ENCODE measurements at places on chromosomes 11 and 22.

GRCh38 chr22:33880986-33881385 lies 39.3 kb downstream of the LARGE1 start:
- no peak for DNase-seq

GRCh38 chr22:30871391-30872284 lies 96.9 kb downstream of the MORC2 start:
- no peak for DNase-seq

- DNase-seq: no peak
Observed at GRCh38 chr11:117202386-117203068, 3.4 kb downstream of the TAGLN start.

DNA sequence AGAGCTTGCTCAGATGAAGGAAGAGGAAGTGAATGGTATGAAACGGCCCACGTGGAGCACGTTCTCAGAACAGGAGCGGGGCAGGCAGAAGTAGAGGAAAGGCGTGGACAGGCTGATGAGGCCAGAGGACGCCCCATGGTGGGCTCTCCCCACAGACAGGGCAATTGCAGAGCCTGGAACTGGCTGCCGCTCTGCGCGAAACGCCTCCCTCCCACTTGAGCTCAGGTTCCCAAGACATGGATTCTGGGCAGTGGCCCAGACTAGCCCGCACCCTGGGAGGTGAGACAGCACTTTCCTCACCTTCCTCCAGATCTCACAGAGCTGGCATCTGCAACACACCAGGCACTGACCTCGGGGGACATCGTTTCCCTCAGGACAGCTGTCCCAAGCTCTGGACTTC lies 117.6 kb downstream of the PHF21B start:
- no peak for DNase-seq

DNA sequence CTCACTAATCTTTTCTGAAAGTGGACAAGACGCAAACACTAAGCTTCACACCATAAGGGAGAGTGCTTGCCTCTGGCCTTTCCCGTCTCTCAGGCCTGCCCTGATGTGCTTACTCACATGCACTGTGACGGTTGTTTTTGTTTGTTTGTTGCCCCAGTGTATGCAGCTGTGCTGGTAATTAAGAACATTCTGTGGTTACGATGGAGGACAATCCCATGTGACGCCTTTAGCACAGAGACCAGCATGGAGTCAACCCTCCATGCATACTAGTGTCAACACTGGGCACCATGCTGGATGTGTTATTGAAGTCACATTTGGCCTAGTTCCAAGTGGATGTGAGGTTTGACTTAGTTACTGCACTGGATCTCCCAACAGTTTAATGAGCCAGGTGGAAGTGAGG lies 27.8 kb upstream of the CDON start:
- no peak for DNase-seq

DNA sequence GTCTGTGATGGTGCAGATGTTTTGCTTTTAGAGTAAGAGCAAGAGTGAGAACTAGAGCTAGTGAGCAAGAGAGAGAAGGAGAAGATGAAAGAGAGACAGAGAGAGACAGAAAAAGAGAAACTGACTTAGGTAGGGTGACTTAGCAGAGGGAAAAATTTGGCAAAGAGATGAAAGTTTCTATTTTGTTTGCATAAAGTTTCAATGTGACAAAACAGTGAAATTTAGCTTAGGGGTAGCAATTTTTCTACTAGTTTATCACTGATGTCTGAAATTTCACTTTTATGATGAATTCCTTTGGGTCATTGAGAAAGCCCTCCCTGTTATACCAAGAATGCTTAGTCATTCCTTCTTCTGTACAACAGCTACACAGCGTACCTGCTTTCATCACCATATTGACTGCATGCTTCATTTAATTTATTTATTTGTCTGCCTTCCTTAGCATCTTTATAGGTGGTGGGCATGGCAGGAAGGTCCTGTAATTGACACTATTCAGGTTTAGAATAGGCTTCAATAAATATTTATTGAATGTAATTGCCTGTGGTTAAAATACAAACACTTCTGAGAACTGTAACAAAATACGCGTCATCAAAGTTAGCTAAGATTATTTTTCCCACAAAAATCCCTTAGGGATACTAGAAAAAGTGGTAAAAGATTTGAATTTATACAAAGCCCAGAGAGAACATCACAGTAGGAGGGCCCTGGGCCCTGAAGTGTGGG lies 19.9 kb upstream of the CTSC start:
- DNase-seq: no peak

GRCh38 chr11:7564803-7565202 lies 51.0 kb downstream of the PPFIBP2 start:
- peak; percentile 24 for DNase-seq

- no peak for DNase-seq
Observed at GRCh38 chr22:49755631-49756001, 72.1 kb downstream of the BRD1 start.

- DNase-seq: no peak
Observed at GRCh38 chr11:68503792-68504191, 43.2 kb downstream of the PPP6R3 start.

GRCh38 chr11:65639623-65640482 lies 2.0 kb downstream of the SIPA1 start:
- DNase-seq: no peak

GRCh38 chr11:73454987-73455386 lies 78.8 kb downstream of the RELT start:
- DNase-seq: no peak

DNA sequence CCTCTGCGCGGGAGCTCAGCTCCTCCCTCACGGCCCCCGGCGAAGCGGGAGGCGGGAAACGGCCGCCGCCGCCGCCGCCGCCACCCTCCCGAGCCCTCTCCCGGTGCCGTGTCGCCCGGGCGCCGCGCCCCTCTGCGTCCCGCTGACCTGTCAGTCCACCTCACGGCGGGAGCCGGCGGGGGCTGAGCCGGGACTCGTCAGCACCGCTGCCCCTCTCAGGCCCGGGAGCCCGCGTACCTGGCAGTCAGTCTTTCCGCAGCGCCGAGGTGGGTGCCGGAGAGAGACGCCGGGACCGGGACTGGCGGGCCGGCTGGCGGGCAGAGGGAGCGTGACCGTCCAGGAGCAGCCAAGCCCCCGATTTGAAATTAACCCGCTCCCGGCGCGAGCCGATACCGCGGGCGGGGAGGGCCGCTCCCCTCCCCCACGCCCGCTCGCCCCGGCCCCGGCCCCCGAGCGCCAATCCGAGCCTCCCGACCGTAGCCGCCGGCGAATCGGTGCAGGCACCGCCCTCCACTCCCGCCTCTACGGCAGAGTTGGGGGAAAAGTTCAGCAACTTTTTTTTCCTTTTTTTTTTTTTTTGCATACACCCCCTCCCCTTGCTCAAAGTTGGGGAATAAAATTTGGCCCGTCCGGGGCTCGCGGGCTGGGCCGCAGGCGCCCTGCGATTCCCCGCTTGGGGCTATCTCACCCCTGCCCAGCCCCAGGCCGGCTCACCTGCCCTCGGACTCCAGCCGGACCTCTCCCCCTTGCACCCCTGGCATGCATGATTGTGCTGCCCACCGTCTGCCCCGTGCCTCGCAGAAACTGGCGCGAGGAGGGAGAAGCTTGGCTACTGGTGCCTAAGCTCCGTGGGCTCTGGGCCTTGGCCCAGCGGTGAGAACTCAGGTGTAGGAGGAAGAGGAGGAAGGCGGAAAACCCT lies 774 bp upstream of the E2F8 start:
- peak; percentile 62 for DNase-seq

DNA sequence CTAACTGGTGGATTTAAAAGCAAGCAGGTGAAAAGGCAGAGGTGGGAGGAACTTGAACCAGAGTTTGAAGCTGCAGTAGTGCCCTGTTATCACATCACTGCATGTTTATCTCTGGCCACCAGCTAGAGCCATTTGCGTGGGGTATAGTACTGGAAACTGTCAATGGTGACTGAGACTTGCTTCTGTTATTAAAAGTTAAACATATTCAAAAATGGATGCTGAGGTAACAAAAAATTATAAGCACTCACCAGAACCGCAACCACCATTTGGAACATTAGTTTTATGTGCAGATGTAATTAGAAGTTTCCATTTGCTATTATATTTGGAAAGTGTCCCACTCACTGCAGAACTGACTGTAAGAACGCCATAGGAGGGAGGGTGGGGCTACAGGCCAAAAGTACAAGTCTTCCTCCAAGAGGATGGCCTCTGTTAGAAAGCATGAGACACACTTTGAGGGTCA lies 1.2 kb upstream of the CD59 start:
- DNase-seq: no peak

DNA sequence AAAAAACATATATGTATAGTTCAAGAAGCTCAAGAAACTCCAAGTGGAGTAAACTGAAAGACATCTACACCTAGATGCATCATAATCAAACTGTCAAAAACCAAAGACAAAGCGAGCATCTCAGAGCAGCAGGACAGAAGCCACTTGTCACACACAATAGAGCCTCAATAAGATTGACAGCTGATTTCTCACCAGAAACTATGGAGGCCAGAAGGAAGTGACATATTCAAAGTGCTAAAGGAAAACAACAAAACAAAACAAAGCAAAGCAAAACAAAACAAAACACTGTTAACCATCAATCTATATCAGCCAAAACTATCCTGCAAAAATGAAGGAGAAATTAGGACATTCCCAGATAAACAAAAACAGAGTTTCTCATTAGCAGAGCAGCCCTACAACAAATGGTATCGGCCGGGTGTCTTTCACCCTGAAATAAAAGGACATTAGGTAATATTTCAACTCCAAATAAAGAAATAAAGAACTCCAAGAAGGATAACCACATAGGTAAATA lies 65.8 kb upstream of the SEPTIN5 start:
- DNase-seq: no peak

- DNase-seq: peak; percentile 78
Observed at GRCh38 chr11:119347242-119347641, 737 bp upstream of the MFRP start.

- no peak for DNase-seq
Observed at GRCh38 chr11:68469122-68469521, 8.6 kb downstream of the PPP6R3 start.

DNA sequence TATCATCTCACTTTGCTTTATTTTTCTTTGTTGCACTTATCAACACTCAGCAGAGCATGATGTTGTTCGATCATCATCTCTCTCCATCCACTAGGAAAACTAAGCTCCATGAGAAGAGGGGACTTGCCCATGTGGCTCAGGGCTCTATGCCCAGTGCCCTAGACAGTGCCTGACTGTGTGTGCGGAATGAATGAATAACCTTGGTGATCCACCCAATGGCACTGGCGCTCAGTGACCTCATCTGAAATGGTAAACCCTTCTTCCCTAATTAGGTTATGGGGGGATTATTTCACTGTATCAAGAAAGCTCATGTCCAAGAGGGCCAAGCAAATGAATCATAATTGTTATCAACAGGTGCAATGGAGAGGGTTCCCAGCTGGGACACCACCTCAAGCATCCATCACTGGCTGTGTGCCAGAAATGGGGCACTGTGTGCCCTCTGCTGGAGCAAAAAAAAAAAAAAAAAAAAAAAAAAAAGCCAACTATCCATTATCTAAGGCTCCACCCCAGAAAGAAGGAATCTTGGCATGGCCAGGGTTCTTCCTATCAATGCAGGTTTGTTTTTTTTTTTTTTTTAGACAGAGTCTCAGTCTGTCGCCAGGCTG lies 172.6 kb downstream of the LARGE1 start:
- no peak for DNase-seq

GRCh38 chr11:121119440-121119839 lies 18.4 kb downstream of the TECTA start:
- no peak for DNase-seq

- no peak for DNase-seq
Observed at GRCh38 chr11:92929653-92930052, 39.8 kb upstream of the MTNR1B start.

- no peak for DNase-seq
Observed at GRCh38 chr11:43542750-43543712, 137.5 kb upstream of the HSD17B12 start.

GRCh38 chr11:74418509-74418895 lies 20.3 kb upstream of the PGM2L1 start:
- DNase-seq: peak; percentile 61

DNA sequence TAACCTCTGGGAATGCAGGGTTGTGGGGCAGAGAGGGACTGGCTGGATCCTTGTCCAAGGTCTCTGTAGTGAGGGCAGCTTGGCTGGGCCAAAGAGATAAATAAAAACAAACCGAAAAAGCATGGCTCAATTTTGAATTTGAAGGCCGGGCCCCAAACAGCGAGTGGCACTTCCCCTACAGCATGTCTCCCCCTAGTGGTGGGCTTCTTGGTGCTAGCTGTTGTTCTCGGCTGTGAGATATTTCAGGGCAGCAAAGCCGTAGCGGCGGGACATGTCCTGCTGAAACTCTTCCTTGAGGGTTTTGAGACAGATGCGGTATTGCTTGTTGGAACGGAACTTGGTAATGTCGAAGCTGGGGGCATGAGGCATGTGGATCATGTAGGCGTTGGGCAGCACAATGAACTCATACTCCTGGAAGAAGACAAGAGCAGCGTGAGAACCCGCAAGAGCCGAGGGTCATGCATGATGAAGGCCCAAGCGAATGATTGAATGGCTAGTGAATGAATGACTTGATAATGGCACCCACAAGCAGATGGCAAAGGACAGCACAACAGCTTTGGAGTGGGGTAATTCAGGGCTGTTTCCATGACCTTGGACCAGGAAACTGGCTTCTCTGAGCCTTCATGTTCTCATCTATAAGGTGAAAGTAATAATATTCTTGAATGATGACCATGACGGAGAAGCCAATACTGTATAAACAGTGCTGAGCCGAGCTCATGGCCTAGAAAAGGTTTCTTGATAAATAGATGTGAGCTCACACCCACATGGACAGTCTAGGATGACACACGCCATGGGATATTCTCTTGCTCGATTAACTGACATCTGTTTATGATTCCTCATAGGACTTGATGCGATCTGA lies 216.3 kb upstream of the SYN3 start:
- no peak for DNase-seq

GRCh38 chr11:117205211-117205818 lies 6.1 kb downstream of the TAGLN start:
- DNase-seq: no peak

GRCh38 chr11:21771097-21771496 lies 421.8 kb upstream of the ANO5 start:
- no peak for DNase-seq

- peak; percentile 48 for DNase-seq
Observed at GRCh38 chr22:42745118-42745517, 24.4 kb upstream of the A4GALT start.

DNA sequence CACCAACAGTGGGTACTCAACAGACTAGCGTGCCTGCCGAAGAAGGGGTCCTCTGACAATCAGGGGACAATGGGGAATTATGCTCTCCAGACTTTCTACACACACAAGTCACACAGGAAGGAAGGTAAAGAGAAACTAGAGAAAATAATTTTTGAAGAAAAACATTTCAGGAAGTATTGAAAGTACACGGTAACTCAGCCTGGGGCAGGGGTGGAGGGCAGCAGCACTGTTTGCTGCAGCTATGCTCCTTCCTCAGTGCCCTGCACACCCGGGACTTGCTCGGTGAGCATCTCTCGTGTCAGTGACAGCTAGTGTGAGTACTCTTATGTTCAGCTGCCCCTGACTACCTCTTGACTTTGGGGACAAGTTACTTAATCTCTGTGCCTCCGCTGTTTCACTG lies 18.0 kb upstream of the APOA1 start:
- no peak for DNase-seq

Data from AG20443 (cell line).